NCI-H1105 (cell line): ENCODE measurements at places on chromosomes 5 and 9.

DNA sequence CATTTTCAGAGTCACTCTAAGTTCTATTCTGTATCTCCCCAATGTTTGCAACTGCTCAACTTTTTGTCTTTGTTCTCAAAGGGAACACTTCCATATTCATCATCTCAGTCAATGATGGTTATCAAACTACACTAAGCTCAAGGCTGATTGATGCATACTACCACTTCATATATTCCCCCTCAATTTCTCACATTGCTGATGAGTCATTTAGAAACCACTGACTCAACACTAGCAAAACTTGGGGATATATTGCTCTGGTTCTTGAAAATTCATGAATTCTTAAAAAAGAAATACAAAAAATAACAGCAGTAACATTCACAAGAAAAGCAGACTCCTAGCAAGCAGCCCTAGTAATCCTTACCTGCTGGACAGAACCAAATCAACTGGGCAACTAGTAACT, 52.2 kb downstream of the ABHD17B start:
- no peak for DNase-seq

DNA sequence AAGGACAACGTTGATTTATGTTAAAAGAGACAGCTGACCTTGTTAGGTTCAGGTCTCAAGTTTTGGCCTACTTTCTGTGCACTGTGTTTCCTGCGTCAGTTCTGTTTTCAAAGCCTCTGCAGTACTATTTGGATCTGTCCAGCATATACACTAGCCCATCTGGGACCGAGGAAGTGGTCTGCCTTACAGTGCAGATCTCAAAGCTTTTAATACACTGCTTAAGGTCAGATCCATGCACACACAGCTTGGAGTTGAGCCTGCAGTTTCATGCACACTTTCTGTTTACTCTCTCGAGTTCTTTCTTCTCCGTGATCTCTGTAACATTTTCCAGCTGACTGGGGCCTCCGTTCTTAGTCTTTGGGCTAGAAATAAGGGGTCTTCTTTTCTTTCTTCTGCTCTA, 24.1 kb downstream of the CARTPT start:
- no peak for DNase-seq

DNA sequence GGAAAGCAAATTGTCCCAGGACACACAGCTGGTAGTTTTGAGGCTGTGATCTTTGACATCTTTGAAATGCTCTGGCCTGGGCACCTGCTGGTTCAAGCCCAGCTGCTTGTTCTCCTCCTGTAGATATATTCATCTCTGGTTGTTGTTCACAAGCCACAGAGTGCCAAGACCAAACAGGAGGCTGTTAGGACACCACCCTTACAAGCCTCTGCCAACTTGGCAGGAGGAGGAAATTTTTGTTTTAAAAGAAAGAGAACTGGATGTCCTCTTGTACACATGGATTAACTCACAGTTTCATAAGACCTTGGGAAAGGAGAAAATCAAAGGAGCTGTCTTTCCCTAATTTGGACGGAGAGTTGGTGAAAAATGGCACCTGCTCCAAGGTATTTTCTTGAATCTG, 8.5 kb upstream of the ZFP62 start:
- DNase-seq = no peak

- no peak for DNase-seq
These were observed 589 bp downstream of the CKS2 start for GRCh38 chr9:89311346-89312221.

DNA sequence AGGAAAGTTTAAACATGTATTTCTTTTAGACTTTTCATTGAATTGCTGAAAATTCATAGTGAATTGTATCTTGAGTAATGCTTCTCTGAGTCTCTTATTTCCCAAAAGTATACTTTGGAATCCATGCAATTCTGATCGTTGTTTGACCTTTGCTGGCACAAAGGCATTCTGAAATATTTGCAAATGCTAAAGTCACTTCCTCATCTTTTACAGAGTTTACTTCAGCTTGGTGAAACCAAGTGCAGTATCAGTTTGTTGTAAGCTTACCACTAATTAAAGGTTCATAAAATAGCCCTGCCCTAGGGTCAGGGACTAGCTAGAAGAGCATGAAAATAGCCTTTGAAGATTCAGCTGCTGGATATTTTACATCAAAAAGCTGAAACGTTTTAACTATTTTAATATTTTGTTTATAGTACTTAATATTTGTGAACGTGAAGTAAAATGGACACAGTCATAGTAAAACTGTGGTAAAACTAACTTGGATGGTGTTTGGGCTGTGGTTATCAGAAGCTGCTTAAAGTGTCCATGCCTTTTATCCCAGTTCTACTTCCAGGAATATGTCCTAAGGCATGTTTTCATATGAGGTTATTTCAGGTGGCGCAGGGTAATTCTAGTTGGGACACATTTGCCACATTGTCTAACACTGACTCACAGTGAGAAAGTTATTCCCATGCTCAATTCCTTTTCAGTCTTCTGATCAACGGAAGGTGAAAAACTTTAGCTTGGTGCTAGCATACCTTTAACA, 45.3 kb downstream of the SLC22A5 start:
- DNase-seq = no peak

DNA sequence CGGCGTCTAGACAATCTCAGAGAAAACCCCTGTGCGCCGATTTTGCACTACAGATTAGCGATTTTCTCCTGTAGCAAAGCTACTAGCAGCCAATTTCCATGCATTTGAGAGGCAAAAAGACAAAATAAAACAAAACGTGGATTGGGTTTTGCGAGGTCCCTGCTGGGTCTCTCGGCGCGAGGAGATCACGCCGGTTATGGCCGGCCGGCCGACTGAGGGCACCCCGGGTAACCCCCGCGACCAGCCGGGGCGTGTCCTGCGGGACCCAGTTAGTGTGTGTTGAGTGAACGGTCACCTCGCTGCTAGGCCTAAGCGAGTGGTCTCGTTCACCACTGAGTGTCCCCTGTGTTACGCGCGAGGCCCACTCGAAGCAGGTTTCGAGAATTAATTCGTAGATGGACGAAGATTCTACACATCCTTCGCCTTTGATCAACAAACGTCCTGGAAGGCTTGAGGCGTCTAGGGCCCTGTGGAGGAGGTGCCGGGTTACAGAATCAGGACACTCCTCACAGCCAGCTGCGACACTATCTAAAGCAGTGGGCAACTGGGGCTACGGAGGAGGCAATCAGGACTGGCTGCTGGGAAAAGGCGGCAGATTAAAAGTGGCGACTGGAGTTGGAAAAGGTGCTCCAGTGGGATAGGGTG, 764 bp upstream of the VDAC1 start:
- no peak for DNase-seq

- no peak for DNase-seq
These were observed 54.7 kb downstream of the SLC38A9 start for GRCh38 chr5:55657443-55657842.

DNA sequence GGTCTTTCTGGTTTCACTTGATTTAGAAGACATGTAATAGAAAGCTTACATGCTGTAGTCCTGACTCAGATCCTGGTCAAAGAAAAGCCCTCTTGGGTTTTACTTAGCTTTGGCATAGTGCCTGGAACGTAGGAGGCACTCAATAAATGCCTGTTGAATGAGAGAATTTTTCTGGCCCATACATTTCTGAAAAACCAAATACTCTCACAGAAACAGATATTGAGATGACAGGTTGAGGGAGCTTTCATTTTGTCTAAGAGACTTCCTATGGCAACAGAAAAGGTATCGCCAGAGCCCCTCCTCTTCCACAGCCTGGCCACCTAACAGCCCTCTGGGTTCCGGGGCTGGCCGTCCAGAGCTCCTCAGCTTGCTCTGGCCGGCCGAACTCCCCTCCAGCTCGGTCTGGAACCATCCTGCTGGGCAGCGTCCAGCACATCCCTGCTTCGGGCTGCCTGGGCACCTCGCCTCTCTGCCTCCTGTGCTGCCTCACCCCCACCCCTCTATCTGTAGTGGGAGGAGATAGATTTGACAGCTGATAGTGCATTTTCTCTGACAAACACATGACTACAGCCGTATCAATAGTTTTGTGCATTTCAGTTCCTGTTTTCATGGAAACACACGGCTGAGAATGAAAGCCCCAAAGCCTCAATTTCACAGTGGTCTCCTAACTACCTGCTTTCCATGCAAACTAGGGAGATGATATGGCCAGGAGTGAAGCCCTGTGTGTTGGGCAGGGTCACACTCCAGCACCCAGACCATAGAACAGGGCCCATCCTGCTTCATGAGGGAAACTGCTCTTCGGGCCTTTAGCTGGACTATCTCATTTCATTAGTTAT, 1.1 kb downstream of the IL4 start:
- DNase-seq = no peak

GRCh38 chr9:27632254-27632653, 59.0 kb upstream of the C9orf72 start:
- DNase-seq = no peak

- no peak for DNase-seq
These were observed 210.9 kb downstream of the HSPA4 start for GRCh38 chr5:133262690-133263089.

DNA sequence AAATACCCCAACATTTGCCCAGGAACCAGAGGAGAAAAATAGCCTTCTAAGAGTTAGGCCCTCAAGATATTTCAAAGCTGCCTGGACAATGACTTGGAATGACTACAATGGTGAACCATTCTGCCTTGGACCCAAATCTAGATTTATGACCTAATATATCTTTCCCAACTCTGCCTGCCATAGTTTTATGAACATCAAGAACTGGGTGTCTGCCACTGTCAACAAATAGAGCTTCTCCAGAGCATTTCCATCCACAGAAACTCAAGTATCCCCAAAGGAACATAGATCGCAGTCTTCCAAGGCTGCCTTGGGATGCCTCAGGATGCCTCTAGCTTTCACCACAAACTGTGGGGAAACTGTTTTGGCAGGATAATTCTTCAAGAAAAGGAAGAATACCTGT, 48.2 kb upstream of the NFIB start:
- no peak for DNase-seq

DNA sequence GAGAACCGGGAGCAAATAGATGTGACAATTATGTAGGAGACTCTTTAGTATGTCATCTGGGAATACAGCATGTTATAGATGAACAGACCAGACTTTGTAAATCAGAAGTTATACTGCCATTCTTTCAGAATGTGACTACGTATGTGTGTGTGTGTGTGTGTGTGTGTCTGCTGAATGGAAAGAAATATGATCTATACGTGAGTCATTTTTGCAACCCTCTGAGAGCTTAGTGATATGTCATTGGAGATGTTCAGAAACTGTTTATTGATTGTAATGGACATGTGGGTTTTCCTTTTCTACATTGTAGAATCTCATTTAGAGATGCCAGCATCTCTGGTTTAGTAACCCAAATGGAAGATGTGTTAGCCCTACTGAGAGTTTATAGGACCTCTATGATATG, 731.5 kb downstream of the TLE1 start:
- DNase-seq = no peak

GRCh38 chr9:21031091-21031807, at the start of gene HACD4:
Gene HACD4 (minus strand): TSS chr9:21031640. CDS start chr9:21031590, 50 bp downstream.
- no peak for DNase-seq

DNA sequence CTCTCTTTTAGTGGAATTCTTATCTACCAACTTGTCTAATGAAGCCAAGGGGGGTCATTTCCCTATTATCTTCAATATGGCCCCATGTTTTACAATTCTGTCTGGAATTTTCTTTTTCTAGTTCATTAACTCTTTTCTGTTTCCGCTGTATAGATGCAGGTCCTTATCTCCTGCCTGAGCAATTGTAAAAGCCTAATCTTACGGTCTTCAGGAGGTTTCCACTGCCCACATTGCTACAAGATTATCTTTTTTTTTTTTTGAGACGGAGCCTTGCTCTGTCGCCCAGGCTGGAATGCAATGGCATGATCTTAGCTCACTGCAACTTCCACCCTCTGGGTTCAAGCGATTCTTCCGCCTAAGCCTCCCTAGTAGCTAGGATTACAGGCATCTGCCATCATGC, 132.3 kb downstream of the UNC13B start:
- DNase-seq = no peak

DNA sequence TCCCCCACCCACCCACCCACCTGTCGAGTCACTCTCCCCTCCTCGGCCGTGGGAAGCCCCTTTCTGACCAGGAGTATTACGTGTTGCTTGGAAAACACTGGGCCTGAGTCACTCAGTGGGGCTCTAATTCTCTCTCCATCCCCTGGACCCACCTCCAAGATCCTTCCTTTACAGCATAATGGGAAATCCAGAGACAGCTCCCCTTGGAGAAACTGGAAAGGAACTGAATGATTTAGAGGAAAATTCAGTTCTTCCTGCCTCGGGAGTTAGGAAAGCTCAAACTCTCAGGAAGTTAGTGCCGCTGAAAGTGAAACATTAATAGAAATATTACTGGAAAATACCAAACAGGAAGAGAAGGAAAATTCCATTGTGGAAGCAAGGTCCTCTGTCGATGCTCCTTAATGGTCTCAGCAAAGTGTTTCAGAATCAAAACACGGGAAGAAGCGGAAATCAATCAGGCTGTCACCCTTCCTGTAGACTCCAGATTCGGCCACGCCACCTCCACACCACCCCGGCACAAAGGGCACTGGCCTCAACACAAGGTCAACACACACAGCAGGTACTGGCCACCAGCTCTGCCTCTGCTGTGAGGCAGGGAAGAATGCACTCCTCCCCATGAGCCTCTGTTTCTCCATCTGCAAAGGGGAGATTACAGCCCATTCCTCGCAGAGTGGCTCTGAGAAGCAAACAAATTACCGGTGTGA, 9.6 kb downstream of the SHB start:
- no peak for DNase-seq

GRCh38 chr5:160774666-160775315, 77.2 kb downstream of the ATP10B start:
- DNase-seq = no peak

DNA sequence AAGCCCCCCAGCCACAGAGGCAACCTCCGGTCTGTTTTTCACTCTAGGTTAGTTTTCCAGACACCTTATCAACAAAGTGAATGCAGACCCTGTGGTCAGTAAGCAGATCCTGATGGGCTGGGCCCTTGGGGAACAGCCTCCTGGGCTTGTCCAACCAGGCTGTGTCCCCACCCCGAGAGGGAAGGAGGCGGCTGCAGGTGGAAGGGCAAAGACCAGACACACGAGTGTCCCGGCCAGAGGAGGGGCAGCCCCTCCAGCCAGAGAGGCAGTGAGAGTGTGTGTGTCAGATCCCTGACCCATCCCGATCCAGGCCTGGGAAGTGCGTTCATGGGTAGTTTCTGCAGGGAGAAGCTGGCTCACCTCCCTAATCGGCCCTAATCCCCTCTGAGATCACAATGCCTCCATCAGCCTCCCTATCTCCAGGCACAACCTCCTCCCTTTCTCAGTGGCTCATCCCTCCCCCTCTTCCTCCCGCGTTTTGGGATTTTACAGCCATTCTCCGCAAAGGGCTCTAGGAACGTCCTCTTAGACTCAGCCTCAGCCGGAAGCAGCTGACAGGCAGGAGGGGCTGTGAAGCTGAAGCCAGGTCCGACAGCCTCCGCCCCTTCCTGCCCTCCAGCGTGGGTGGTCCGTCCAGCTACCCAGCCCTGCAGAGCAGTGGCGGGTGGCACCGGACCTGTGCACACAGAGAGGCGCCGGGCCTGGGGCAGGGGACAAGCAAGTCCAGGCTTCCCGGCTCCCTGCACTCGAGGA, 9.7 kb downstream of the SLC12A7 start:
- no peak for DNase-seq

DNA sequence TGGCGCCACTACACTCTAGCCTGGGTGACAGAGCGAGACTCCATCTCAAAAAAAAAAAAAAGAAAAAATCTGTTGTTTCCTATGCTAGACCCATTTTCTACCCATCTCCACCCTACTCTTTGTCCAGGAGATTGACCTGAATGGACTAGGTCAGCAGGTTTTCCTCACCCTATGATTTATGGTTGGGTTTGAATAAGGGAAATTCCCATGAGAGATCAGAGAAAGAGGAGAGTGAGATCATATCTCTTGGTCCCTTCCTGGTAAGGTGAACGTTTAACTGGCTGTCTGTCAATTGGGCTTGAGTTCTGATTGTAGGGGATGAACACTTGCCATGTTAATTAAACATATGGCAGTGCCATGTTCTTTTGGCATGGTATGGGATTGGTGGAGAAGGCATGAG, 387.4 kb downstream of the MAN2A1 start:
- no peak for DNase-seq

GRCh38 chr5:20601678-20602100, 613.7 kb upstream of the CDH18 start:
- DNase-seq = no peak
